ENCODE measurements at places on chromosomes 12 and 14.
A peak's percentile ranks its signal among the peaks of the same experiment; 100 is the strongest.

GRCh38 chr14:54453252-54453651 lies 12.1 kb upstream of the CNIH1 start:
- H3K4me3 ChIP-seq = no peak overlapping the region
- no peaks in the 10 kb centered on the region for H3K27me3 ChIP-seq
- H3K4me1 ChIP-seq = no peaks in the 10 kb centered on the region
- H3K36me3 ChIP-seq = no peaks in the 10 kb centered on the region
- H3K27ac ChIP-seq = no peak overlapping the region

GRCh38 chr14:97301931-97302559 lies 504.9 kb downstream of the VRK1 start:
- H3K4me1 ChIP-seq = no peaks in the 10 kb centered on the region
- no peaks in the 10 kb centered on the region for H3K36me3 ChIP-seq
- H3K4me3 ChIP-seq = no peak overlapping the region
- H3K27me3 ChIP-seq = no peaks in the 10 kb centered on the region

- H3K27me3 ChIP-seq = no peaks in the 10 kb centered on the region
- H3K4me3 ChIP-seq = no peak overlapping the region
- H3K27ac ChIP-seq = no peak overlapping the region
- no peaks in the 10 kb centered on the region for H3K4me1 ChIP-seq
These were observed 83.4 kb downstream of the RTN1 start for GRCh38 chr14:59787045-59787674.

GRCh38 chr12:111322336-111323250 lies 46.3 kb downstream of the PHETA1 start:
- H3K36me3 ChIP-seq = no peaks in the 10 kb centered on the region
- no peak overlapping the region for H3K27ac ChIP-seq
- no peaks in the 10 kb centered on the region for H3K27me3 ChIP-seq

- no peaks in the 10 kb centered on the region for H3K4me1 ChIP-seq
- H3K36me3 ChIP-seq = no peaks in the 10 kb centered on the region
- no peak for DNase-seq
- H3K27ac ChIP-seq = no peak overlapping the region
- no peaks in the 10 kb centered on the region for H3K27me3 ChIP-seq
These were observed 4.6 kb downstream of the TCL1B start for GRCh38 chr14:95690815-95691214.

GRCh38 chr12:54624315-54625279 lies 10.1 kb downstream of the LACRT start:
- no peaks in the 10 kb centered on the region for H3K4me1 ChIP-seq
- no peak overlapping the region for H3K4me3 ChIP-seq
- no peak for DNase-seq

DNA sequence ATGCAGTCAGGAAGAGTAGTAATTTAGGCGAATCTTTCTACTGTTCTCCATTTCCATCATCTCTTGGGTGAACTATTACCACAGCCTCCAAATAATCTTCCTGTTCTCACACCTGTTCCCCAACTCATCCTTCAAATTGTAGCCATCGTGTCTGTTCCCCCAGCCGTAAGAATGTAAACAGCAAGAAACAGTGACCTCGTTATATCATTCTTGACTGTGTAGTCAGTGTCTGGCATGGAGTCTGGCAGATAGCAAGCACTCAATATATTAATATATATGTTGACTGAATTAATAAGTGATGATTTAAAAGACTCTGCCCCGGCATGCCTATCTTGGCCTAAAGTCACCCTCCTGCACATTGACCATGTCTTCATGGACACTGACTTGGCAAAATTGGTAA lies 20.3 kb downstream of the PDE6H start:
- H3K27me3 ChIP-seq = no peaks in the 10 kb centered on the region
- H3K36me3 ChIP-seq = no peaks in the 10 kb centered on the region
- no peak overlapping the region for H3K27ac ChIP-seq
- H3K4me3 ChIP-seq = no peak overlapping the region
- H3K4me1 ChIP-seq = peaks cover 10% of the 10 kb centered on the region

- H3K4me3 ChIP-seq = no peak overlapping the region
- H3K27me3 ChIP-seq = no peaks in the 10 kb centered on the region
These were observed 21.1 kb downstream of the IRF2BPL start for GRCh38 chr14:77007183-77007974.

DNA sequence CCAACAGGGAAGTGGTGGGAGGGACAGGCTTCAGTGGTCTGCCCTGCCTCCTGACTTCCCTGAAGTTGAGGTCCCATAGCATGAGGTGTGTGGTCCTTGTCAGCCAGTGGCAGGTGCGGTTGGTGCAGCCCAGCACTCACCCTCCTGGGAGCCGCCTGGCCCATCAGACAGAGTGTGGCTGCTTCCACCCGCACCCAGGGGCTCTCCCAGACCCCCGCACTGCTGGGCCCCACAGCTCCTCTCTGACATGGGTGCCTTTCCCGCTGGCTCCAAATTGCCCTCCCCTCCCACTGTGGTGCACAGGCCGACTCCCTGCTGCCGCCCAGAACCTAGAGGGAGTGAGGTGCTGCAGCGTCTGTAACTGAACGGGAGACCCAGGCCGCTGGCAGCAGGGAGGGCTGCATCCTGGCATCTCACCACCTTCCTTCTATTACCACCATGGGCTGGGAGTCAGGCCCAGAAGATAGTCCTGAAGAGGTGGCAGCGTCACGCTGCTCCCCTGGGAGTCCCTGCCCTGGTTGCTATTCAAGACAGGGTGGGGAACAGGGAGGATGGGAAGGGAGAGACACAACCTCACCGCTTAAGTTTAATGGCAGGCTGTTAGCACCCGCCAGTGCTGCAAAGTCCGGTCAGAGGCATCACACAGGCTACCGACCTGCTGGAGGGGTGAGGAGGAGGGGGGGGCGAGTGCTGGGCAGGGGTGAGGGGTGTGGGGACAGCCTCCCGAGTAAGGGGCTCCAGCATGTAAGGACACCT lies 180.6 kb upstream of the PRMT8 start:
- H3K4me3 ChIP-seq = no peak overlapping the region
- H3K36me3 ChIP-seq = no peaks in the 10 kb centered on the region
- no peak for DNase-seq
- peaks cover 3% of the 10 kb centered on the region for H3K4me1 ChIP-seq
- H3K27me3 ChIP-seq = no peaks in the 10 kb centered on the region

GRCh38 chr12:130031571-130032189 lies 127.9 kb upstream of the TMEM132D start:
- H3K27ac ChIP-seq = no peak overlapping the region
- H3K27me3 ChIP-seq = no peaks in the 10 kb centered on the region
- peak; percentile 50 for DNase-seq
- H3K36me3 ChIP-seq = no peaks in the 10 kb centered on the region
- no peaks in the 10 kb centered on the region for H3K4me1 ChIP-seq
- H3K4me3 ChIP-seq = no peak overlapping the region

- no peak for DNase-seq
- H3K4me3 ChIP-seq = no peak overlapping the region
- no peaks in the 10 kb centered on the region for H3K27me3 ChIP-seq
- H3K4me1 ChIP-seq = peaks cover 5% of the 10 kb centered on the region
- no peaks in the 10 kb centered on the region for H3K36me3 ChIP-seq
These were observed 80.6 kb upstream of the GTF2A1 start for GRCh38 chr14:81301371-81301770.

GRCh38 chr12:31227401-31227981 lies 98.5 kb downstream of the SINHCAF start:
- no peak overlapping the region for H3K27ac ChIP-seq
- H3K4me1 ChIP-seq = no peaks in the 10 kb centered on the region
- H3K36me3 ChIP-seq = no peaks in the 10 kb centered on the region
- no peak overlapping the region for H3K4me3 ChIP-seq
- DNase-seq = no peak

DNA sequence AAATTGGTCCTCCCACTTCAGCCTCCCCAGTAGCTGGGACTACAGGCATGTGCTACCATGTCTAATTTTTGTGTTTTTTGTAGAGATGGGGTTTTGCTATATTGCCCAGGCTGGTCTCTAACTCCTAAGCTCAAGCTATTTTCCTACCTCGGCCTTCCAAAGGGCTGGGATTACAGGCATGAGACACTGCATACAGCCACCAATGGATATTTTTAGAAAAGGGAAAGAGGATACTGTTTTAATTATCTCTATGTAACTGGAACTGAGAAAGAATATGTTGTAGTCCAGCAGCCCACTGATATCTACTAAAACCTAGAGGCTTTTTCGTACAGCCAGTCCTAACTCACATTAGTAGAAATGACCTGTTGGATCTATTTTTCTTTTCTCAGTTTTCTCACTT lies 6.2 kb downstream of the TMPRSS12 start:
- H3K36me3 ChIP-seq = no peaks in the 10 kb centered on the region
- H3K27ac ChIP-seq = no peak overlapping the region
- H3K4me3 ChIP-seq = no peak overlapping the region
- DNase-seq = no peak
- no peaks in the 10 kb centered on the region for H3K4me1 ChIP-seq

DNA sequence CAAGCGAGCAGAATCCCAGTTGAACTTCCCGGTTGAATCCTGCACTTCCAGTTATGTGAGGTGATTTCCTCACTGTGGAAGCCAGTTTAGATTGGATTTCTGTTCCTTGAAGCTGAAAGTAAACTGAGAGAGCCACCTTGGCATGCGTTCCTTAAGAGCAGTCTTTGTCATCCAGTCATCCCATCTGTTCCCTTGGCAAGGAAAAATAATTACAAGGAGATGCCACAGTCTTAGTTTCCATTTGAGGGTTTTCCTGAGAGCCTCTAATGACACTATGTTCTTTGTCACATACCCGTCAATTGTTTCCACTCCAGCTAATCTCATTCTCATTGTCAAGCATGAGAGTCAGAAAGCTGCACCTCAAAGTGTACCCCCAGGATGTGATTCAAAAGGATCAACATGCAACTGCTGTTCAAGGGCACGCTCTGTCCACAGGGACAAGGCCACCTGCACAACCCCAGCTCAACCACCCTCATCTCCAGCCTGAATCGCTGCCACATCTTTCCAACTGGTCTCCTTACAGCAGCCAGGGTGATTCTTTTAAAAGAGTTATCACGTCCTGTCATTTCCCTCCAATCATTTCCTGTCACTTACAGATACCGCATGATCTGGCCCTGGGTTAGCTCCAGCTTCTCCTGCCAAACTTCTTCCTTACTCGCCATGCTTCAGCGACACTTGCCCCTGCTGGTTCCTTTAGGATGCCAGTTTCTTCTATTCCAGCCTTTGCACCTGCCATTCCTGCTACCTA lies 18.0 kb upstream of the TCP11L2 start:
- no peaks in the 10 kb centered on the region for H3K4me1 ChIP-seq
- no peak for DNase-seq
- no peaks in the 10 kb centered on the region for H3K36me3 ChIP-seq

GRCh38 chr14:101247842-101248725 lies 313.2 kb upstream of the DIO3 start:
- no peak for DNase-seq
- H3K36me3 ChIP-seq = no peaks in the 10 kb centered on the region
- no peaks in the 10 kb centered on the region for H3K4me1 ChIP-seq
- no peak overlapping the region for H3K4me3 ChIP-seq

GRCh38 chr12:123270214-123271000 lies 1.2 kb downstream of the CDK2AP1 start:
- no peaks in the 10 kb centered on the region for H3K36me3 ChIP-seq
- H3K27ac ChIP-seq = peak overlapping the region; percentile 68
- H3K4me1 ChIP-seq = peaks cover 19% of the 10 kb centered on the region
- H3K27me3 ChIP-seq = no peaks in the 10 kb centered on the region

DNA sequence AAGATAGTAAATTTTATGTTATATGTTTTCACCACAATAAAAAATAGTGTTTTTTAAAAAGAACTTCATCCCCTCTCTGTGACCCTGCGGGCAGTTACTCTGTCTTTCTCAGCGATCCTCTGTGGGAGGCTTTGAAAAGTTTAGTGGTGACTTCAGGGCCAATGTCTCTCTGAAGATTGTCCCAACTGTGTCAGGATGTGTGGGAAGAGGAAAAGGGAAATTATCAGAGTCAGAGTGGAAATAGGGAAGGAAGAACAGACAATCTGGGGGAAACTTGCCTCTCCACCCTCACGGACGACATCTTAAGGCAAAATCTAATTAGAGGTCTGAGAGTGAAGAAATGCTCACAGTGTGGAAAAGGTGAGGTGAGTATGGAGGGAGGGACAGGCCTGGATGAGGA lies 3.5 kb upstream of the OR10P1 start:
- no peak overlapping the region for H3K4me3 ChIP-seq
- no peaks in the 10 kb centered on the region for H3K4me1 ChIP-seq
- no peaks in the 10 kb centered on the region for H3K36me3 ChIP-seq
- no peak overlapping the region for H3K27ac ChIP-seq
- H3K27me3 ChIP-seq = no peaks in the 10 kb centered on the region

GRCh38 chr14:68603533-68604360 lies 189.1 kb downstream of the ZFP36L1 start:
- no peaks in the 10 kb centered on the region for H3K36me3 ChIP-seq
- no peak overlapping the region for H3K27ac ChIP-seq
- no peak for DNase-seq
- H3K4me1 ChIP-seq = peaks cover 18% of the 10 kb centered on the region

DNA sequence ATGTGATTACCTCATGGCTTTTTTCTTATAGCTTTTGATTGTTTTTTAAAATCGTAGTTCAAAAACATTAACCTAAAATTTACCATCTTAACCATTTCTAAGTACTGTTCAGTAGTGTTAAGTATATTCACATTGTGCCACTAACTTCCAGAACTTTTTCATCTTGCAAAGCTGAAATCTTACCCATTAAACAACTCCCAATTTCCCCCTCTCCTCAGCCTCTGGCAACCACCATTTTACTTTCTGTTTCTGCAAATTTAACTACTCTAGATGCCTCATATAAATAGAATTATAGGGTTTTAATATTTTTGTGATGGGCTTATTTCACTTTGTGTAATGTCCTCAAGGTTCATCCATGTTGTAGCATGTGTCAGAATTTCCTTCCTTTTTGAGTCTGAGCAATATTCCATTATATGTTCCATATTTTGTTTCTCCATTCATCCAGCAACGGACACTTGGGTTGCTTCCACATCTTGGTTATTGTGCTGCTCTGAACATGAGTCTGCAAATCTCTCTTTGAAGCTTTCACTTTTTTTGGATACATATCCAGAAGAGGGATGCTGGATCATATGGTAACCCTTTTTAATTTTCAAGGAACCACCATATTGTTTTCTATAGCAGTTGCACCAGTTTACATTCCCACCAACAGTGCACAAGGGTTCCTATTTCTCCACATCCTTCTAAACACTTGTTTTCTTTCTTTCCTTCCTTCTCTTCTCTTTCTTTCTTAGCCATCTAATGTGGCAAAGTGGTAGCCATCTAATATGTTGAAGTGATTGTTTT lies 5.0 kb downstream of the HIF1A start:
- H3K27ac ChIP-seq = no peak overlapping the region
- peaks cover 35% of the 10 kb centered on the region for H3K4me1 ChIP-seq
- no peak for DNase-seq
- no peaks in the 10 kb centered on the region for H3K27me3 ChIP-seq
- no peaks in the 10 kb centered on the region for H3K36me3 ChIP-seq

GRCh38 chr14:50569714-50570274 lies 9.8 kb downstream of the ATL1 start:
- no peaks in the 10 kb centered on the region for H3K4me1 ChIP-seq
- no peak overlapping the region for H3K27ac ChIP-seq
- no peak overlapping the region for H3K4me3 ChIP-seq
- no peak for DNase-seq

DNA sequence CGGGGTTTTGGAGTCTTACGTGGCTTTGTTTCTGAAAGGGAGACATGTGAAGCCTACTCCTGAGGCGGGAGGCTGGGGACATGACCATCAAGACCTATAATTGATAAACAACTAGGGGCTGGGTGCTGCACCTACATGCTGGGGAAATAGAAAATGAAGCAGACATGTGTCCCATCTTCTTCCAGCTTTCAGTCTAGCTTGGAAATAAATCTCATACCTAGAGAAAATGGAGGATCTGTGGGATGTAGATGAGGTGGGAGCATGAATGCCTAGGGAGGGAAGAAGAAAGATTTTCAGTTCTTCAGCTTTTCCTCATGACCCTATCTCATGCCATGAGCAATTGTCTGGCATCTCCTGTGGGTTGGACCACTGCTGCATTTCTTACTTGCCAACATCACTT lies 22.1 kb downstream of the EMP1 start:
- H3K27me3 ChIP-seq = no peaks in the 10 kb centered on the region
- peaks cover 47% of the 10 kb centered on the region for H3K36me3 ChIP-seq
- peaks cover 5% of the 10 kb centered on the region for H3K4me1 ChIP-seq
- no peak overlapping the region for H3K27ac ChIP-seq
- no peak for DNase-seq

Measured in thyroid gland (tissue), 4 donors.